ENCODE measurements at places on chromosomes 7 and 10. TPM values are rescaled to one million over a fixed set of nuclear protein-coding genes. Genes with fewer than 3 reads are reported as not detected.

DNA sequence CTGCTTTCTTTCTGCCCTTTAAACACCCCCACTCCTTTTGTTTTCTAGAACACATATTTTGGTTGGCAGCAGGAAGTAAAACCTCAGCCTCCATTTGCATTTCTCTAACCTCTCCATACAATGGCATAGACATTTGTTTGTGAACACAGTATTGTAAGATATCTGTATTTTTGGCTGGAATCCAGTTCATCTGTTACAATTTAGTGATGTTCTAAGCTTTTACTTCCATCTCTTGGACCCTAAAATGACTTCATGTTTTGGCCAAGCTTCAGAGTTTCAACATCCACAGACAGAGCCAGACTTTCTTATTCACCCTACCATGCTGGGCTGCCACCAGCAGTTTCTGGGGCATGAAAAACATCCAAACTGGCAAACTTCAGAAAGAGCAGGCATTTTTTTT, 21.1 kb upstream of the AUTS2 start:
- DNase-seq, result no peak

- DNase-seq, result no peak
These were observed 29.0 kb upstream of the WDFY4 start for GRCh38 chr10:48655411-48656240.

The GALNT17 gene
- not detected for total RNA-seq

- no peak for DNase-seq
These were observed 94.8 kb downstream of the CHN2 start for GRCh38 chr7:29289156-29290021.

The CAMK2B gene
- total RNA-seq, result 0.47 TPM

The FGFBP3 gene
- 2.5 TPM for total RNA-seq

The TSPAN33 gene
- 9.5 TPM for total RNA-seq
